Activated T-cell treated with anti-CD3 and anti-CD28 coated beads, Interleukin-2, amount 50 U/mL, for 1 hour (primary cell): ENCODE measurements at places on chromosomes 12 and 14.
A peak's percentile ranks its signal among the peaks of the same experiment; 100 is the strongest.

GRCh38 chr12:29245246-29245645 lies 96.2 kb downstream of the FAR2 start:
- no peak for DNase-seq

DNA sequence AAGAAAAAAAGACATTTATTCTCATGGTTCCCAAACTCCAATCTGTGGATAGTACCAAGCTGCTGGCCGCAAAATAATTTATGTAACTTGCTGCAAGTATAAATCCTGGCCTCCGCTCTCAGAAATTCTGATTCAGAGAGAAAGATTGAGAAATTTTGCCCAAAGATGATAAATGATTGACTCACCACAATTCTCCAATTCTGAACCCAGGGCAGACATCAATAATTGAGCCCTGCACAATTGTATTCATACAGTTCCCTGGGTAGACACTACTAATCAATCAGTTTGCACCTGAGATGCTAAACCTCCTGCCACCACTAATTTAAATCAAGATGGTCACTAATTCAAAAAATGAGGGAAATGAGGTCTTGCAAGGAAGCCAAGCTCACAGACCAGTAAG lies 38.2 kb downstream of the TRPV4 start:
- no peak for DNase-seq

GRCh38 chr14:37869633-37870032 lies 274.2 kb downstream of the TTC6 start:
- no peak for DNase-seq

GRCh38 chr12:117688446-117688845 lies 280.3 kb downstream of the KSR2 start:
- DNase-seq = no peak

DNA sequence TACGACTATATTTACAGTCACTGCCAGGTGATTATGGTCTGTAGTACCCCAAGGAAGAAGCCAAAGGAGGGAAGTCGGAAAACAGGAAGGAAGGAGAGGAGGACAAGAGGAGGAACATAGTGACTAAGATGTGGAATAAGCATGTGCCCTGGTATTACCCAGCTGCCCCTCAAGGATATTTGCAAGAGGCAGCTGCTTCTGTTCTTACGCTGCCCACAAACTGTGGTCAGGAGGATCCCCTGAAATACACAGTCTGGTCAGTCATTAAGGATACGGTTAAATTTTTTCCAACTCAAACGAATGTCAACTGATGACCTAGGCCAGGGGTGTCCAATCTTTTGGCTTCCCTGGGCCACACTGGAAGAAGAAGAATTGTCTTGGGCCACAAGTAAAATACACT lies 126.5 kb downstream of the CMAS start:
- DNase-seq = no peak

- DNase-seq = no peak
These were observed 6.2 kb upstream of the OR5AU1 start for GRCh38 chr14:21162081-21162480.

DNA sequence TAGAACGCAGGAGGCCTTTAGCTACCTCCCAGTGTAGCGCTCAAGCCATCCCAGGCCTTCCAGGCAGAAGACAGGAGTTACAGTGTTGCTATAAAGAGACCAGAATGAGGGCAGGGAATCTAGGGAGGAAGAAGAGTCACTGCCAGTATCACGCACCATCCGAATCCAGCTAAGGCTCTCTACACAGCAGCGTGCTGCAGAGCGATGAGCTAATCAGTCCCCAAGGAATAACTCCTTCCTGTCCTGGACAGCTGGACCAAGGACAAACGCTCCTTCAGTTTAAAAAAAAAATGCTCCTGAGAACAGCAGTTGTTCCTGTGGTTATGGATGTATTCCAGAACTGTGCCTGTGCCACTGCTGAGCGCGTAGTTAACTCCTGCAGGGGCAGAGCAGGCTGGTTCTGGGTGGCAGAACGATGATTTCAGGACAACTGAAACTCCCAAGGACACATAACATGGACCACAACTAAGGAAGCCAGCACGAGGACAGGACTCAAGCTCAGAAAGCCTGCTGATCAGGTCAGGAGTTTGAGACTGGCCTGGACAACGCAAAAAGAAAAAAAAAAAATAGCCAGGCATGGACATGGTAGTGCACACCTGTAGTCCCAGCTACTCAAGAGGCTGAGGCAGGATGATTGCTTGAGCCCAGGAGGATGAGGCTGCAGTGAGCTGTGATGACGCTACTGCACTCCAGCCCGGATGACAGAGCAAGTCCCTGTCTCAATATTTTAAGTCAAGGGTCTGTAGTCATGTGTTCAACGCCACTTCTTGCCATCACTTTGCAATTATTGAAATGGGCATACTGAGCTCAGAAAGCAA lies 2.6 kb downstream of the IFFO1 start:
- DNase-seq = no peak

- no peak for DNase-seq
These were observed 45.3 kb downstream of the CPM start for GRCh38 chr12:68887641-68888040.

DNA sequence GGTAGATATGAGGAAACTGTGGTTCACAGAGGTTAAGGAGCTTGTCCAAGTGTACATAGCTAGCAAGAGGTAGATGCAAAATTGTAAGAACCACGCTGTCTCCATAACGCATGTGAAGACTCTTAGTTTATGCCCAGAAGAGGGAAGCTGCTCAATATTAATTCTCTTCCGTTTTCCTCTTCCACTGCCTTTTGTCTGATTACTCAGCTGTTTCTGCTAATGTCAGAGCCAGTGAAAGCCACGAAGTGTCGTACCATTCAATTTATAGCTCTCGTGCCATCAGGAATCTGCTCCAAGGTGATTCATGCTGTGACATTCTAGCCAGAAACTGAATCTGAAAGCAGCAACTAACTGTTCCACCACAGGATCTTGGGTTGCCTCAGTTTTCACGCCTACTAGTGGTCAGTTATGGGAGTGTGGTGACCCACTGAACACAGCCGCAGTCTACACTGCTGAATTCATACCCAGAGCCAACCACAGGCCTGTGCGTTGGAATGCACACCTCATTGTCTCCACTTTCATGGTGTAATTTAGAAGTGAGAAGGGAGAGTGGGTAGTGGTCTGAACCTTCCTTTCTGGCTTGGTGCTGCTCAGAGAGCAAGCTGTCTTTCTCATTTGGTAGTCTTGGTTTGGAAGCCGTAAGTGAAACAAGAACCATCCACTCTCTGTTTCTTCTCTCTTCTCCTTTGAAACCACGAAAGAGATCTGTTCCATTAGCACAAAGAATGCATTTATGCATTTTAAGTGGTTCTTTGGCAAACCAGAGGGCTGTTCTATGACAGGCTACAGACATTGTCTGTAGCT lies 74.2 kb upstream of the NAP1L1 start:
- DNase-seq = peak; percentile 46

- DNase-seq = no peak
These were observed 280.5 kb downstream of the PCNX1 start for GRCh38 chr14:71187633-71188356.

DNA sequence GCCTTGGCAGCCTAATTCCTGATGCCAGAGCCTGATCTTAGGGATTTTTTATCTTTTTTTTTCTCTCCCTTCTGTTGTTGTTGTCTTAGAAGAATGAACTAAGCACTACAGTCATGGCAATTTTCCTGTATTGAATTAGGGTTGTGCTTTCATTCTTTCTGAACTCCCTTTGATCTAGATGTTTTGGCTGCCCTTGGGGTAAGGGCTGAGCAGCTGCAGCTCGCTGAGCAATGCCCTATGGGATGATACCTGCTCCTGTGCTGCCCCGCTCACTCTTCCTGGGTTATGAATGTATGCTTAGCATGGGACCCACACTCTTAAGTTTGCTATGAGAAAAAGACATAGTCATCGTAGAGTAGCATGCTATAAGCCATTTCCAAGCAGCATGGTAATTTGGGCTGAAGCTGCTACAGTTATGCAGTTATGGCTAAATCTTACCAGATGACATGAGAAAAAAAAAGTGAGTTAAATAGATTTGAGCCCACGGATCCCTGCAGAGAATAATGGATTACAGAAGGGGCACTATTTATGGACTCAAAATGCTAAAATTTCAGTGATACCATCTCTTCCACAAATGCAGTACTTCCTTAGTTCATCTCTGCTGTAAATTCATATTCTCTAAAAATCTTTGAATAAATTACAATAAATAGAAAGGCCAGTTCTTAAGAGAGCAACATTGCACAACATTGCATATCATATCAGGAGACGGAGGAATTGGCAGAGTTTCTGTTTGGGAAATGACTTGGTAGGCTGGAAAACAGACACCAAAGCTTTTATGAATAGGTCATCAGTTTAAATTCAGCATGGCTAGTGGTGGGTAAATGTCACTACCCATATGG lies 79.2 kb upstream of the PTHLH start:
- DNase-seq = no peak

DNA sequence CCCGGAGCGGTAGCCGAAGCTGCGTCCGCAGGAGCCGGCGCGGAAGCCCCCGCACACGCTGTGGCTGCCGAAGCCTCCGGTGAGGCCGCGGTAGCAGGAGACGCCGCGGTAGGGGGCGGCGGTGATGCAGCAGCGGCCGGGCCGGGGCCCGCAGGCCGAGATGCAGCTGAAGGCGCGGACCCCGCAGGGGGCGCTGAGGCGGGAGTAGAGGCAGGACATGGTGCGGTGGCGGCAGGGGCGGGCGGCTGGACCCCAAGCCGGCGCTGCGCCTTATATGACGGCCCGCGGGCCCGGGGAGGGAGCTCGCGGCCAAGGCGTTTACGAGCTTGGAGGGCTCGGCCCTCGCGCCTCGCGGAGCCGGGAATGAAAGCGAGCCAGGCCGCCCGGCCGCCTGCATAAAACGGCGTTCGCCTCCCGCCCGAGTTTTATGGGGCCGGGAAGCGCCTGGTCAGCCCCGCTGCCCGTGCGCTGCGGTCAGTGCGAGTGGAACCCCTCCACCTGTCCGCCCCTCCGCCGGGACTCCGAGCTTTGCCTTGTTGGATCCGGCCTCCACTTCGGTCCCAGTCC lies 16.0 kb upstream of the KRT86 start:
- DNase-seq = no peak

- no peak for DNase-seq
These were observed 11.8 kb downstream of the P2RX7 start for GRCh38 chr12:121144416-121144914.

- no peak for DNase-seq
These were observed 1031.7 kb upstream of the FBXO33 start for GRCh38 chr14:40463886-40464285.

DNA sequence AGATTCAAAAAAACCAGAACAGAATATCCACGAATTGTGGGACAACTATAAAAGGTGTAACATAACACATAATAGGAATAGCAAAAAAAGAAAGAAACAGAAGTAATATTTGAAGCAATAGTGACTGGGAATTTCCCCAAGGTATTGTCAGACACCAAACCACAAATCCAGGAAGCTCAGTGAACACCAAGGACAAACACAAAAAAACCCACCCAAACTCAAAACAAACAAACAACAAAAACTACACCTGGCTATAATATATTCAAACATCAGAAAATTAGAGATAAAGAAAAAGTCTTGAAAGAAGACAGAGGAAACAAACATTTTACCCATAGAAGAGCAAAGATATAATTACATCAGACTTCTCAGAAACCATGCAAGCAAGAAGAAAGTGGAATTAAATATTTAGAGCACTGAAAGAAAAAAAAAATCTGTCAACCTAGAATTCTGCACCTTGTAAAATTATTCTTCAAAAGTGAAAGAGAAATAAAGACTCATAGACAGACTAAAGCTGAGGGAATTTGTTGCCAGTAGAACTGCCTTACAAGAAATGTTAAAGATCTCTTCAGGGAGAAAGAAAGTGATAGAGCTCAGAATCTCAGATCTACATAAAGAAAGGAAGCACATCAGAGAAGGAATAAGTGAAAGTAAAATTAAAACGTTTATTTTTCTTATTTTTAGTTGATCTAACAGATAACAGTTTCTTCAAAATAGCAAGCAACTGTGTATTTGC lies 12.1 kb upstream of the HMGA2 start:
- no peak for DNase-seq

DNA sequence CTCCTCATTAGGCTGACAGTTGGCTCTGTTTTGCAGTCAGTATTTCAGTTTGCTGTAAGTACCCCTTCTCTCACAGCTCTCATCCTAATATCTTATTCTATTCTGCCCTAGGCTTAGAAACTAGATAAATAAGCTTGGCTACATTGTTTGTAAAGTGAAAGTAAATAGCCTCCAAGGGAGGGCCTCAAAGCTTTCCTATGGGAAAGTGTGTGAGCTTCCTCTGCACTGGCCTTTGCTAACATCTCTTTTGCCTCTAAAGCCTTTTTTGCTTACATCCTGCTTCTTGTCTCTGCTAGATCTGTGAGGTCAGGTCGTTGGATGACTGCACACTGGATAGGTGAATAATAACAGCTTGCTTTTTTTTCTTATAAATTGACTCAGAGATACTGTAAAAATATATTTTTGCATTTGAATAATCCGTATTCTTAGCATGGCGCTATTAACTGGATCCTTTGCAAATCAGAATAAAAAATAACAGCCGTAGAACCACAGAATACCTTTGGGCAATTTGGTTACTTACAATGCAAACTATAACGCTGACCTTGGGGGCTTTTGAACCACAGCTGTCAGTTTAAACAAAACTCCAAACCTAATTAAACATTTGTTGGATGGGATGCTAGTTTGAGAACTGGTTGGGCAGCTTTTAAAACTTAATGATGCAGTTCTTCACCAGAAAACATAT lies 55.1 kb downstream of the TTC6 start:
- no peak for DNase-seq
